CD4-positive, alpha-beta T cell (primary cell): ENCODE measurements at places on chromosomes 12 and 14.

DNA sequence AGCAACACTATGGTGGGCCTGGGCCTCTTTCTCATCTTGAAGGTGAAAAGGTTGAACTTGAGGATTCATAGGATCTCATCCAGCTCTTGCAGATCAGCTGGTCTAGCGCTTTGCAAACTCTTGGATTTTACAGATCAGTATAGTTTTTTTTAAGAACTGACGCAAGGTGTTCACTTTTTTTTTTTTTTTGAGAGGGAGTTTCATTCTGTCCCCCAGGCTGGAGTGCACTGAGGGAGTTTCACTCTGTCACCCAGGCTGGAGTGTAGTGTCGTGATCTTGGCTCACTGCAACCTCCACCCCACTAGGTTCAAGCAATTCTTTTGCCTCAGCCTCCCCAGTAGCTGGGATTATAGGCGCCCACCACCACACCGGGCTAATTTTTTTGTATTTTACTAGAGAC lies 20.4 kb upstream of the LGMN start:
- H3K36me3 ChIP-seq, result no peaks in the 10 kb centered on the region
- no peaks in the 10 kb centered on the region for H3K27me3 ChIP-seq
- no peak overlapping the region for H3K27ac ChIP-seq
- H3K4me3 ChIP-seq, result no peak overlapping the region
- H3K4me1 ChIP-seq, result peaks cover 5% of the 10 kb centered on the region

DNA sequence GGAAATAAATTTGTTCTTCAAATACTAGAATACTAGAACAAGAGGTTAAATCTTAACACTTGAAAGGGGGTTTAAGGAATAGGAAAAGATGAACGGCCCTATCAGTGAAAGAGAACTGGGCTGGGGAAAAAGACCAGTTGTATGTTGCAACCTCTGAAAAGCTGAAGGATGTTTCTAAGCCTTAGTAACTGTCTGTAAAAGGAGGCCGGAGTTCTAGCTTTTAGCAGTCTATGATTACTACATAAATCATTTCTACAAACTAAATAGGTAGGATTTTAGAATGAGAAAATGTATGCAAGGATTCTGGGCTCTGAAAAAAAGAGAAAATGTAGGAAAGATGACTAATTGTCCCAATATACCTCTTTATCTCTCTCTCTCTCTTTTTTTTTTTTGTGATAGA lies 4.9 kb downstream of the CERS5 start:
- no peak overlapping the region for H3K4me3 ChIP-seq
- no peak overlapping the region for H3K27ac ChIP-seq
- H3K4me1 ChIP-seq, result peaks cover 13% of the 10 kb centered on the region

GRCh38 chr14:37592482-37593408 lies 2.3 kb downstream of the FOXA1 start:
- peaks cover 19% of the 10 kb centered on the region for H3K4me1 ChIP-seq
- no peak for DNase-seq

GRCh38 chr14:69662636-69663299 lies 51.4 kb downstream of the SUSD6 start:
- no peak overlapping the region for H3K4me3 ChIP-seq
- H3K36me3 ChIP-seq, result peaks cover 31% of the 10 kb centered on the region
- no peak for DNase-seq
- H3K4me1 ChIP-seq, result peaks cover 40% of the 10 kb centered on the region

DNA sequence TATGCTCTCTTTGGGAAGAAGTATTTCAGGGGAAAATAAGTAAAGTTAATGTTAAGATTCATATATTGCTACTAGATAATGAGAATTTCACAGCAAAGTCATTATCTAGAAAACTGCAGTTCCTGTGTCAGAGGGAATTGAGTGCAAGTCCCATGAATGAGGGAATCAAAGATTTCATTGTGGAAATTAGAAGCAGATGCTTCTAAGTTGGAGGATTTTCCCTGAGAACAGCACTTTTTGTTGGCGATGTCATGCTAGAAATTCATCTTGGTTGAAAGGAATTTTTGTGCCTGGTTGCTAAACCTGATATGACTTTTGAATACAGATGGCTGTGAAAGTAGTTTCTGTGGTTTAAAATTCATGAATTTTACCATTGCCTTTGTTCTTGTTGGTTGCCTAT lies 25.6 kb downstream of the FRMD6 start:
- no peak overlapping the region for H3K4me3 ChIP-seq
- no peaks in the 10 kb centered on the region for H3K27me3 ChIP-seq
- no peak for DNase-seq
- H3K4me1 ChIP-seq, result no peaks in the 10 kb centered on the region

- DNase-seq, result peak; percentile 69
- peak overlapping the region; percentile 65 for H3K27ac ChIP-seq
- H3K4me3 ChIP-seq, result peak overlapping the region; percentile 35
Measured at GRCh38 chr14:24674204-24674970, 40.4 kb upstream of the GZMB start.

GRCh38 chr12:5267603-5268423 lies 164.1 kb upstream of the NTF3 start:
- DNase-seq, result no peak
- H3K36me3 ChIP-seq, result no peaks in the 10 kb centered on the region
- H3K4me3 ChIP-seq, result no peak overlapping the region
- H3K4me1 ChIP-seq, result no peaks in the 10 kb centered on the region

- no peak overlapping the region for H3K4me3 ChIP-seq
- no peaks in the 10 kb centered on the region for H3K36me3 ChIP-seq
- no peak for DNase-seq
Measured at GRCh38 chr12:74321381-74321780, 216.3 kb upstream of the ATXN7L3B start.

- H3K27ac ChIP-seq, result no peak overlapping the region
- no peaks in the 10 kb centered on the region for H3K4me1 ChIP-seq
- DNase-seq, result no peak
- no peaks in the 10 kb centered on the region for H3K36me3 ChIP-seq
- H3K4me3 ChIP-seq, result no peak overlapping the region
Measured at GRCh38 chr12:78278706-78279190, 448.1 kb downstream of the NAV3 start.

DNA sequence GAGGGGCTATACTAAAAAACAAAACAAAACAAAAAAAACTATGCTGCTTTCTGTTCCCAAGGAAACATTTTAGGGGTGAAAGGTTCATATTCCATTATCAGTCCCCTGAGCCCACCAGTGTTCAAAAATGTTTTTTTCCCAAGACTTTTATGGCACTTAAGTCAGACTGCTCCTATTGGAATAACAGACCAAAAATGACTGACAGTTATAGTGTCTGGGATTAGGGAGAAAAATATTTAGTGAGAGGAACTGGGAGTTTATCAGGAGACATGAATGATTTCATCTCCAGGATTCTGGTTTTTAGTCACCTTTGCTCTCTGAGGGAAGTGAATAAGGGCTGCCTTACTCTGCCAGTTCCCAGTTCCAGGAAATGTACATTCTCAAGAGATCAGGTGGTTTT lies 68.0 kb downstream of the PDE3A start:
- no peaks in the 10 kb centered on the region for H3K36me3 ChIP-seq
- no peaks in the 10 kb centered on the region for H3K4me1 ChIP-seq
- DNase-seq, result no peak
- no peak overlapping the region for H3K27ac ChIP-seq
- no peaks in the 10 kb centered on the region for H3K27me3 ChIP-seq
- no peak overlapping the region for H3K4me3 ChIP-seq

GRCh38 chr12:130813436-130813835 lies 25.6 kb downstream of the STX2 start:
- H3K4me1 ChIP-seq, result peaks cover 4% of the 10 kb centered on the region
- H3K36me3 ChIP-seq, result peaks cover 18% of the 10 kb centered on the region
- H3K27ac ChIP-seq, result no peak overlapping the region

GRCh38 chr12:58034311-58034710 lies 92.9 kb downstream of the ATP23 start:
- H3K4me1 ChIP-seq, result no peaks in the 10 kb centered on the region
- H3K36me3 ChIP-seq, result no peaks in the 10 kb centered on the region
- H3K4me3 ChIP-seq, result no peak overlapping the region
- H3K27me3 ChIP-seq, result no peaks in the 10 kb centered on the region

- H3K4me3 ChIP-seq, result no peak overlapping the region
- H3K36me3 ChIP-seq, result no peaks in the 10 kb centered on the region
- no peak for DNase-seq
Measured at GRCh38 chr12:19704966-19705365, 265.7 kb downstream of the AEBP2 start.

GRCh38 chr12:46874642-46875041 lies 48.8 kb upstream of the SLC38A4 start:
- H3K4me1 ChIP-seq, result no peaks in the 10 kb centered on the region
- no peak for DNase-seq
- H3K4me3 ChIP-seq, result no peak overlapping the region
- H3K36me3 ChIP-seq, result no peaks in the 10 kb centered on the region
- H3K27ac ChIP-seq, result no peak overlapping the region

GRCh38 chr14:101808894-101809670 lies 47.6 kb downstream of the PPP2R5C start:
- no peak for DNase-seq
- peaks cover 31% of the 10 kb centered on the region for H3K4me1 ChIP-seq
- H3K36me3 ChIP-seq, result peaks cover 8% of the 10 kb centered on the region
- H3K4me3 ChIP-seq, result peak overlapping the region; percentile 79
- peak overlapping the region; percentile 99 for H3K27ac ChIP-seq

- H3K27ac ChIP-seq, result no peak overlapping the region
- peaks cover 52% of the 10 kb centered on the region for H3K4me1 ChIP-seq
- peaks cover 9% of the 10 kb centered on the region for H3K27me3 ChIP-seq
- DNase-seq, result no peak
- peaks cover 3% of the 10 kb centered on the region for H3K36me3 ChIP-seq
Measured at GRCh38 chr14:103527408-103528145, 1.4 kb upstream of the TRMT61A start.

- H3K27ac ChIP-seq, result no peak overlapping the region
- no peaks in the 10 kb centered on the region for H3K4me1 ChIP-seq
- H3K4me3 ChIP-seq, result no peak overlapping the region
- no peaks in the 10 kb centered on the region for H3K27me3 ChIP-seq
- no peak for DNase-seq
Measured at GRCh38 chr14:34568803-34569202, 29.3 kb upstream of the EAPP start.

DNA sequence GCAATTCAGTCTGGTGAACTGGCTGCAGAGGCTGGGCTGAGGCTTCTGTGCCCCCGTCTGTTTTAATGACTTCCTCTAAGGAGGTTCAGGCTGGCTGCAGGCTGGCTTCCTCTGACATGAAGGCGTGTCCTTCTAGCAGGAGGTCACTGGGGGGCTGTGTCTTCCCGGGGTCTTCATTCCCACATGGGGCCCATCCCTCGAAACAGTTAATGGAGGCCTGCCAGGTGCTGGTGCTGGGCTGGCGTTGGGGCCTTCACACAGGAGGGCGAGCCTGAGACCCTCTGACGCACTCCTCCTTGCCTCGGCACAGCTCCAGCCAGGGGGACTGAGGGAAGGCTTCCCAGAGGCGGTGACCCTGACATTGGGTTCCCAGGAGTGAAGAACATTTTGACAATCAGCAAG lies 57.7 kb upstream of the DLK1 start:
- H3K4me3 ChIP-seq, result no peak overlapping the region
- no peaks in the 10 kb centered on the region for H3K36me3 ChIP-seq
- no peak for DNase-seq
- no peak overlapping the region for H3K27ac ChIP-seq
- H3K4me1 ChIP-seq, result peaks cover 5% of the 10 kb centered on the region
- H3K27me3 ChIP-seq, result peaks cover 17% of the 10 kb centered on the region

DNA sequence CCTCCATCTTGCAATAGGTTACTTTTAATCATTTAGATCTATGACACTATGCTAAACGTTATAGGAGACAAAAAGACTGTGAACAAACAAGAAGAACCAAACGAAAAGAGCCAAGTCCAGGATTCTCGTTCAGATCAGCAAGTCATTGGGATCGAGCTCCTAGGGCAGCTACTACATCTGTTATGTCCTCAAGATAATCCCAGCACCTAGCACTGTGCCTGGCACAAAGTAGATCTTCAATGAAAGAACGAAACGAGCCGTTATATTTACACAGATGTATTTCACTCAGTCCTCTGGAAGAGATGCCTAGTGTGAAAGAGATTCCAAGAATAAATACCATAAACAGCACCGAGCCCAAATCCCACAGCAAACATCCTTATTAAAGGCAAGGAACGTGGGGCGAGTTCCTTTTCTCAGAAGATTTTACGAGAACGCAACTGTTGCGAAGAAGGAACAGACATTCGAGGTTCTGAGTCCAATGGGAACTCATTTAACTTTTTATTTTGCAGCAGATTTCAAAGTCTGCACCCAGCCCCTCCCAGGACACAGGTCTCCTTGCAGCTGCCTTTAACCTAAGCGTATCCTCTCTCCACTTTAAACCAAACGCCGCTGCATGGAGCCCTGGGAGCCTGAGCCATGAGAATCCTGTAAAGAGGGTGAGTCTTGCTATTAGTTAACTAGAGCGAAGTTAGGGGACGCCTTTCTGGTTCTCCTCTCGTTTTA lies 544 bp upstream of the TDP1 start:
- no peak for DNase-seq
- H3K4me3 ChIP-seq, result peak overlapping the region; percentile 74
- H3K27ac ChIP-seq, result peak overlapping the region; percentile 40
- no peaks in the 10 kb centered on the region for H3K27me3 ChIP-seq
- H3K4me1 ChIP-seq, result peaks cover 42% of the 10 kb centered on the region

DNA sequence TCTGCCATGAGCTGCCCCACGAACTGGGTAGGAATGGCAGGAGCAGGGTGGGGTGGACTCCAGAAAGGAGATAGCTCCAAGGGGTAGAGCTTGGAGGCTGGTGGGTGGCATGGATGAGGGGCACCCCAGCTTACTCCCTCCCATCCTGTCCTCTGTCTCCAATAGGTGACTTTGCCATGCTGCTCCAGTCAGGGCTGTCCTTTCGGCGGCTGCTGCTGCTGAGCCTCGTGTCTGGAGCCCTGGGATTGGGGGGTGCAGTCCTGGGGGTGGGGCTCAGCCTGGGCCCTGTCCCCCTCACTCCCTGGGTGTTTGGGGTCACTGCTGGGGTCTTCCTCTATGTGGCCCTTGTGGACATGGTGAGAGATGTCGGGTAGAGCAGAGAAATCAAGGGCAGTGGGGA lies 7.1 kb downstream of the SLC39A5 start:
- DNase-seq, result no peak
- no peak overlapping the region for H3K27ac ChIP-seq
- H3K4me3 ChIP-seq, result no peak overlapping the region

- peaks cover 4% of the 10 kb centered on the region for H3K4me1 ChIP-seq
- H3K27me3 ChIP-seq, result peaks cover 60% of the 10 kb centered on the region
- DNase-seq, result peak; percentile 41
- no peaks in the 10 kb centered on the region for H3K36me3 ChIP-seq
- no peak overlapping the region for H3K4me3 ChIP-seq
Measured at GRCh38 chr12:113479590-113480335, 8.1 kb upstream of the LHX5 start.

DNA sequence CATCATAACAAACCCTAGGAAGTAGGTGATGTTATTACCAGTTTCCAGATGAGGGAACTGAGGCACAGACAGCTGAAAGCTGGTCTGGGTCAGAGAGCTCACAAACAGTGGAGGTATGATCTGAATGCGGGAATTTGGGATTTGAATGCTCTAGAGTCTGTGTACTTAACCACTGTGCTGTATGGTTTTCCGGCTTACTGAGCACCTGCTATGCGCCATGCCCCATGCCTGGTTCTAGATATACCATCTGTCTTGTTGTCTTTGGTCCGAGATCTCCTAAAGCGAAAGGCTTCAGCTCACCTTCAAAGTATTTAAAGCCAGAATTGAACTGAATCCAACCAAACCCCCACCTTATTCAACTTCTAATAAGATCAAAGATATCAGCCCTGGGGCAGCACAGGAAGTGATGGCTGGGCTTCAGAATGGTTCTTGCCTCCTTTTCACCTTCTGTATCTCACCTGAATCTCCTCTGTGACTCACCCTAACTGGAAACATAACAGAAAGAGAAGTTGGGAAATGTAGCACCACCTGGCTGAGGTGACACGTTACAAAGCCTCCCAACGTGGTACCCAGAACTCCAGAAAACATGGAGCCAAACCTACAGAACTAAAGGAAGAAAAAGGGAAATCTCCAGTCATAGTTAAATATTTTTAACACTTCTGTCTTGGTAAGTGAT lies 54.3 kb downstream of the PRMT8 start:
- DNase-seq, result no peak
- peaks cover 2% of the 10 kb centered on the region for H3K27me3 ChIP-seq
- H3K4me3 ChIP-seq, result no peak overlapping the region
- H3K36me3 ChIP-seq, result no peaks in the 10 kb centered on the region
- H3K27ac ChIP-seq, result no peak overlapping the region
